ENCODE measurements at places on chromosomes 3 and 15.

DNA sequence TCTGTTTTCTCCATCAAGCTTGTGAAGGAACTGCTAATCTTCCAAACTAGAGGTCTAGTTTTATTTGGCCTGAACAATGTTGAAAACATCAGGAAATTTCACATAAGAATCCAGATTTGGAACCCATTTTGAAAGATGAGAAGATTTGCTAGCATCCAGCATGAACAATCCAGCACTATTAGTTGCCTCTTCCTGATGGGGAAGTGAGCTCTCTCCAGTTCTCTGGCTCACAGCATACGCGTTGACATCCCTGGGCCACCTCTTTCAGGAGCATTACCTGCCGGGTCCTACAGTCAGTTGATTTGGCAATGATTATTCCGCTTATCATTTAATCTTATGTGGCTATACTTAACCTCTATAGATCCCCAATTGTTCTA is 10.9 kb downstream of the GPR87 start:
- DNase-seq: no peak

DNA sequence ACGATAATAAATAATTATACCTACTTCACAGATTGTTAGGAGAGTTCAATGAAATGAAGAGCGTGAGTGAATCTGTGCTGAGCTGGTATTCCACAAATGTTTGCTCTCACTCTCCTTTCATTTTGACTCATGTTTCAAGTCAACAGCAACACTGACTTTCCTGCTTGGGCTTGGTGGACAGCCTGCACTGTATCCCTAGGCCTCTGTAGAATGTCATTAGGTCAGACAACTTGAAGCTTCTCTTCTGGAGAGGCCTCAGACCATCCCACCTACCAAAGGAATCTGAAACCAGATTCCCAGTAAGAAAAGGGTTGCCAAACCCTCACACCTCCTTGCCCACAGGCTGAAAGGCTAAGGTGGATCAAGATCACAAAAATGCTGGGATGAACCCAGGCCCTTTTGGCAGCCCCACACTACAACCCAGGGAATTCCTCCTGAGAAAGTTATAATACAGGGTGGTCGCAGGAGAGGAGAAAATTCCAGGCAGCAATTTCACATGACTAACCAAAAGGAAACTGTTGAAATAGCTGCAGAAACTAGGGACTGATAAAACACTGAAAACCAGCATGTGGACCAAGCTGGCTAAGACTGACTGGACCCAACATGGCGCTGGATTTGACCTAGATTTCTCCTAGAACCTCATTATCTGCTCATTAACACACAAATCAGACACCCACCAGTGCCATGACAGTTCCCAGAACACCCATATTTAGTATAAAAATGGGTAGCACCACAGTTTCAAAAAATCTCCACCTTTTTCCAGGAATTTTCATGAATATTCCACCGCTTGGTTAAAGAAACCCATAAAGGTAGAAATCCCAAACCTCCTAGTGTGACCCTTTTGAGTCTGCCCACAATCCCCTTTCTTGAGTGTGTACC is 57.0 kb upstream of the ZNF148 start:
- DNase-seq: no peak

GRCh38 chr15:75455982-75456531 is 4.6 kb upstream of the SIN3A start:
- DNase-seq: no peak

DNA sequence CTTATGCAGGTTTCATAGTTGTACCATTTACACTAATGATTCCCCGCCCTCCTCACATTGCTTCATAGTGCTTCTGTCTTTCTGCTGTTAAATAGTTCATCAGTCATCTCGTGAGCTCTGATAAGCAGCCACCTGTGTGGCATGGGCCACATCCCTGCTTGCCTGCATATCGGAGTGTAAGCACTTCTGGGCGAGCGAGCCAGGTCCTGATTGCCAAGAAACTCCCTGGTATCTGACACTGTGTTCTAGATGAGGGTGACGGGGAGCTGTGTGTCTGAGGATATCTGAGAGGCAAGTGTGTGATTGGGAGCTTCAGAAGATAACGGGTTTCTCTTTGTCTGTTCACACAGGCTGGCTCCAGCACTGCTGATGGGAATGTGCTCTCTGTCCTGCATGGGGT is 130.6 kb downstream of the LRIG1 start:
- no peak for DNase-seq

GRCh38 chr3:3071136-3071535 is 39.0 kb downstream of the IL5RA start:
- no peak for DNase-seq

GRCh38 chr3:68963891-68964290 is 31.5 kb upstream of the TAFA4 start:
- DNase-seq: no peak

DNA sequence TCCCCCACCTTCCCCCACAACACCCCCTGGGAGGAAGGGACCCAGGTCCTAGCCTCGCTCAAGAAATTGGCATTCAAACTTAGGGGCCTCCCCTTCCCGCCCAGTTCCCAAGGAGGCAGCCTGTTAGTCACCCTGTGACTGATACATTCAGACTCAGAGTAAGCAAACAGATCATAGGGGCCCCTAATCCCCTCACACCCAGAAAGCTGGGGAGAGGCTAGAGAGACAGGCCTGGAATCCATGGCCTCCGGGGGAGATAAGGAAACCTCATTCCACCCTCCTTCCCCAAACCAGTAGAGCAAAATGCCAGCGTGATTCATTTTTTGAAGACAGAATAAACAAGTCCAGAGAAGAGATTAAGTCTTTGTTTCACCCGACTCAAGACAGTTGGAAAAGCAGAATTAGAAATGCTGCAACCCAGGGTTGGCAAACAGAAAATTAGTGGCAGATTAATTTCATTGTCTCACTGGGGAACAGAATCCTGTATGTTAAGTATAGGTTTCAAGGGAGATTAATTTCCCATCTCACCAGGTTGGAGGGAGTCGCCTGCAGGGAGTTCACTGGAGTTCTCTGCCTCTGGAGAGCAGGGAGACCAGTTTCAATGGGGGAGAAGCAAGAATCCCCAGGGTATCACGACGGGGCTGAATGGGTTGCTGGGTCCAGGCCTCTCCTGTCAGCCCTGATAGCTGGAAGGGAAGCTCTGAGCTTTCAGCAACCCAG is 268.3 kb downstream of the UACA start:
- DNase-seq: no peak

GRCh38 chr3:17356585-17356984 is 385.8 kb downstream of the TBC1D5 start:
- no peak for DNase-seq

DNA sequence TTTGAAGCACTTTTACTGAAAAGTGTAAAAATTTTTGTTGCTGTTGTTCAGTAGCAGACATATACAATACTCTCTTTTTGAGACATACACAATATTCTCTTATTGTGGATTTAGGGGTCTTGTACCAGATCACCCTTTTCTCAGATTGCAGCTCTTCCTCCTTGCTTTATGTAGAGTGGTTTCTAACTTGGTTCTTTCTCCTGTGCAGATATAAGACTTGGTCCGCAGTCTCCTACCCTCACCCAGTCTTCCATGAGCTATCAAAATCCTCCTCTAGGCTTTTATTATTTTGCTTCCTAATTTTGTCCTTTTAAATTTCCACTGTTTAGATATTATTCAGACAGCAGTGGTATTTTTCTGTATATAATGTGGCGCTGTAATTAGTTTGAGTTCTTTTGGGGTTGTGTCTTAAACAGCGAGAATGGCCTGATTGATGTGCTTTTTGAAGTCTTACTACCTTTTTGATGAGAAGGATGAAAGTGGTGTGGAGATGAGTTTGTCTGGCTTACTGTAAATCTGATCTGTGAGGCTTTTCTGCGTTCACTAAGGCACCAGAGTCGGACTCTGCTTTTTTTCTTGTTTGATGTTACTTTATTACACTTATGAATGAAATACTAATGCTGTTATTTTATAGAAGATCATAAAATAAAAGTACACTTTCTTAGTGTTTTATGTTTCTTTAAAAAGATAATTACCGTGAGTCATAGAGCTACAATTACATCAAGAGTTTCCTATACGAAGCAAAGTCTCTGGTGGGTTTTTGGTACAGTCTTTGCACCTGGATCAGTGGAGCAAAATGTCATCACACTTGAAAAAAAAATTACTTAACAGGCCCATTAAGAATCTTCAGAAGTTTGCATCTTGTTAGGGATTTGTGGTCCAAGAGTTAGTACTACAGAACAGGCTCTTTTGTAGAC is 27.8 kb downstream of the FNDC3B start:
- no peak for DNase-seq

DNA sequence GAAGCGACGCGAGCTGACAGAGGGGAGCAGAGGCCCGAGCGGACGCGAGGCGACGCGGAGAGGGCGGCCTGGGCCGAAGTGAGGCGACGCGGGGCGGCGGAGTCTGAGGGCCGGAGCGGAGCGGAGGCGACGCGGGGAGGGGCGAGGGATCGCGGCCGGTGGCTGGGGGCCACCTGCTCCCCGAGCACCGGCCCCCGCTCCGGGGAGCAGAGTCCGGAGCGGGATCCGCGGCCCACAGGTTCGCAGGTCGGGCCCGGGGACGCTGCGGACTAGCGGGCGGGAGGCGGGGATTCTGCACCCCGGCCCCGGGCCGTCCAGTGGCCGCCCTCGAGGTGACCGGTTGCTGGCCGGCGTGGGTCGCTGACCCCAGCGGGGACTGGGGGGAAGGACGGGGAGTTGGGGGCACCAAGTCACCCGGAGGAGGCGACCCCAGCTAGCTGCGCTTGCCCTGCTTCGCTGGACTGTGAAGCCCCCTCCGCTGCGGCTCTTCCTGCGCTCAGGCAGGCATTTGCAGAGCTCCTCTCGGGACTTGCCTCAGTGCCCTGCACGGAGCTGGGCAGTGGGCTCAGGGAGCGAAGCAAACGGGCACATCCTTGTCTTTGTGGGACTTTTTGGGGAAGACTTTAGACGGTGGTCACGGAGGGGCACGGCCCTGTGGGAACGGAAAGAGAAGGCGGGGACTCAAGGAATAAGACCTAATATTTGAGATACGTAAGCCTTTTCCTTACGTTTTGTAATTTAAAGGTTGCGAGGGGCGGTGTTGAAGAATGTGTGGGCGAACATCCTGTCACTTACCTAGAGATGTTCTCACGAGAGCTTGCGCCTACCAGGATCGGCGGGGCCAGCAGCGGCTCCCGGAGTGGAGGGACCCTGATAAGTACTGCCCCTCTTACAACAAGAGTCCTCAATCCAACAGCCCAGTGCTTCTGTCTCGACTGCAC is 566 bp downstream of the HMCES start:
- DNase-seq: no peak
